H9 (cell line): ENCODE measurements at places on chromosomes 5 and 9.

- no peak for DNase-seq
These were observed 162.3 kb downstream of the DRD1 start for GRCh38 chr5:175281714-175282113.

DNA sequence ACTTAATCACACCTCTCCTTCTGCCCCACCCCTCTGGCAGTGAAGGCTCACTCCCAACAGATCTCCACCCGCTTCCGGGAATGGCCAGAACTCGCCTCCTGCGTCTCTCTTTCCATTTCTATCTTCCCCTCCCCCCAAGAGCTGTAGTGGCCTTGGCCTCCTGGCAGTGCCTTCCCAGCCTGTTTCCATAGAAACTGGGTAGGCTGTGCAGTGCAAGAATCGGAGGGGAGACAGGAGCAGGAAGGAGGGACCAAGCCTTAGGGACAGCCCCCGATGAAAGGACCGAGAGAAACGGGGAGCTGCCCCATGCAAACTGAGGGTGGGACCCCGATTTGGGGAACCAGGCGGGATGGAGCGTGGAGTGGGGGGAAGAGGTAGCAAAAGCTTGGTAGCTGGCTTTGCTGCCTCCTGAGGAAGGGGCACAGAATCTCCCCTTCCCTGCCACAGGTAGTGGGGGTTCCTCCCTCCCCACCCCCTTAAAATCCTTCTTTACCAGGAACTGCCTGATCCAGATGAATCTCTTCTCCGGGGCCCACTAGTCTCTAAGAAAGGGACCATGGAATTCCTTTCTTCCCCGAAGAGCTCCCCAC, 4.5 kb upstream of the PCDH1 start:
- peak; percentile 61 for DNase-seq

GRCh38 chr9:84738353-84738752, 68.8 kb downstream of the NTRK2 start:
- no peak for DNase-seq

DNA sequence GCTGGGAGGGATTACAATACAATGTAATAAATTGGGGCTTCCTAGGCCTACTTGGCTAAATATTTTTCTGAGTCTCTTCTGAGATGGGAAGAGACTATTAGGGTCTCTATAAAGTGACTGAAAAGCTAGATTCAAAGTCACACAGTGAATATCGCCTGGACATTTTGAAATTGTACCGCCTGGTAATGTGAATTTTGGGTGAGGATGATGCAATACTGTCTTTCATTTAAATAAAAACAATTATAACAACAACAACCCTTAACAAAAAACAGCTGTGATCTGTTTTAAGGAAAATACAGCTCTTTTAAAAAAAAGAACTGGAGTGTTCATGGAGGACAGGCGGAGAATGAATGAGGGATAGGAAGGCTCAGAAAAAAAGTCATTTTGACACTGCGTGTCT, 615.0 kb downstream of the RAB3C start:
- DNase-seq = no peak

GRCh38 chr9:95053611-95054570, 263.6 kb downstream of the FANCC start:
- no peak for DNase-seq

- DNase-seq = no peak
These were observed 232.8 kb downstream of the MAN2A1 start for GRCh38 chr5:109922381-109922995.

DNA sequence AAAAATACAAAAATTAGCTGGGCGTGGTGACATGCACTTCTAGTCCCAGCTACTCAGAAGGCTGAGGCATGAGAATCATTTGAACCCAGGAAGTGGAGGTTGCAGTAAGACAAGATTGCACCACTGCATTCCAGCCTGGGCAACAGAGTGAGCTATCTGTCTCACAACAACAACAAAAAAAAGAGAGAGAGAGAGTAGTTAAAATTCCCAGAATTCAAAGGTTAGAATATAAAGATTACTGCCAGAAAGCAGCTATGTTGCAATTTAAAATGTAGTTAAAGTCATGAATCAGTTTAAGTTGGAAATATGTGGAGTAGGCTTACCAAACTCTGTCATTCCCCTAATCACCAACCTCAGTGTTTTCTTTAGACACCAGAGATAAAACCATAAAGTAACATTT, 58.7 kb upstream of the SUSD1 start:
- DNase-seq = no peak

DNA sequence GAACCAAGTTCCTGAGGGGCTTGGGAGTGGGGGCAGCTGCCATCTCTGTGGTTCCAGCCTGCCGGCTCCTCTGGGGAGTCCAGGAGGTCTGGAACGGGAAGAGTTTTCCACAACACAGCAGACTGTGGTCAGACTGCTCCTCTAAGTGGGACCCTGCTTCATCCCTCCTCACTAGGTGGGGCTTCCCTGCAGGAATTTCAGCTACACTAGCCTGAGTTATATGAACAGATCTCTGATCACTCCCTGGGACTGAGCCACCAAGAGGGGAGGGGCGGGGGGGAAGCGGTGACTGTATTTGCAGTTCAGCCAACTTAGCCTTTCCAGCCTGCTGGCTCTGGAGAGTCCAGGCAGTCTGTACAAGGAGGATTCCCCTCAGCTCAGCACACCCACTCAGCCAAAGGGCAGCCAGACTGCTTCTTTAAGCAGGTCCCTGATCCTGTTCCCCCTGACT, 19.4 kb downstream of the DTWD2 start:
- no peak for DNase-seq

GRCh38 chr5:134003064-134003816, 1.5 kb downstream of the VDAC1 start:
- DNase-seq = no peak

- no peak for DNase-seq
These were observed 538.1 kb upstream of the MEF2C start for GRCh38 chr5:89421035-89421434.

GRCh38 chr9:127444921-127445850, 6.0 kb downstream of the RPL12 start:
- DNase-seq = no peak

- no peak for DNase-seq
These were observed 17.1 kb downstream of the OTP start for GRCh38 chr5:77621440-77621839.

GRCh38 chr5:135695656-135696313, 117.0 kb upstream of the CXCL14 start:
- DNase-seq = no peak

GRCh38 chr5:4156889-4157288, 561.3 kb downstream of the IRX1 start:
- DNase-seq = no peak

GRCh38 chr5:18438126-18438525, 803.9 kb downstream of the TAF11L14 start:
- no peak for DNase-seq

- no peak for DNase-seq
These were observed 40.4 kb downstream of the AK8 start for GRCh38 chr9:132837501-132838286.

GRCh38 chr9:84978661-84979060, 309.1 kb downstream of the NTRK2 start:
- DNase-seq = no peak

GRCh38 chr9:33106827-33107621, 30.6 kb upstream of the SMU1 start:
- peak; percentile 44 for DNase-seq

DNA sequence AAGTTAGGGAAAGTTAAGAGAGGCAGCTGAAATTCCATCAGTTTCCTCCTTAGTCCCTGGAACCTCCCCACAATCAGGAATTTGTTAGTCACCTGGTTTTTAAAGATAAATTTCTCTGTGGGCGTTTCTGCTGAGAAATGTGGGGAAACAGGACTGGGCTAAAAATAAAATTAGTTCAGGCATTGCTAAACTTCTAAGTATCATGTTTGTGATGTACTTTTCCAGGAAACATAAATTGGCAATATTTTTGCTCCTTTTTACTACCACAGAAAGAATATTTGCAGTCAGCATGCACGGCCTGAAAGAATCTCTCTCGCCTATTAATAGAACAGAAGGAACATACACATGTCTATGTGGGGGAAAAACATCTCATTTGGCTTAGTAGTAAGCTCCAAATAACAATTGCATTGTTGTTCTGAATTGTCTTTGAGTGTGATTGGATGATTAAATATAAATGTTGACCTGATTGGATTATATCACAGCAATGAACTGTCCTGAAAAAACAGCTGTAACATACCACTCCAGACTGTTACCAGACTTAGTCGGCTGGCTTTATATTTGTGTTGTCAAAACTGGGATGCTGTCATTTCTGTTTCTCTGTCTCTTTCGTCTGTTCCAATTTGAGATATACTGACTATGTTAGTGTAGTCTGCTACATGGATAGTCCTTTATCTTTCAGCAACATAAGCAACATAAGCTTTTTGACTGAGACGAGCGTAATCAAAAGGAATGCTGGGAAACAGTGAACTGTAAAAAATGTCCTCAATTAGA, 12.9 kb downstream of the TJP2 start:
- no peak for DNase-seq
